Activated naive CD8-positive, alpha-beta T cell treated with anti-CD3 and anti-CD28 coated beads, Interleukin-2, amount 10 ng/mL, durations not matched to agents 7 days and 5 days (primary cell): ENCODE measurements at places on chromosomes 3 and 15. TPM values are rescaled to one million over a fixed set of nuclear protein-coding genes. Genes with fewer than 3 reads are reported as not detected.
A peak's percentile ranks its signal among the peaks of the same experiment; 100 is the strongest.

- no peak overlapping the region for H3K27ac ChIP-seq
- DNase-seq, result no peak
These were observed 510.3 kb downstream of the EPHA3 start for GRCh38 chr3:89617706-89618105.

- H3K27me3 ChIP-seq, result peaks cover 5% of the 10 kb centered on the region
- H3K4me3 ChIP-seq, result no peak overlapping the region
- no peak for DNase-seq
- H3K36me3 ChIP-seq, result no peaks in the 10 kb centered on the region
- H3K27ac ChIP-seq, result no peak overlapping the region
- H3K4me1 ChIP-seq, result peaks cover 4% of the 10 kb centered on the region
These were observed 188.0 kb upstream of the TPM1 start for GRCh38 chr15:62854420-62855084.

DNA sequence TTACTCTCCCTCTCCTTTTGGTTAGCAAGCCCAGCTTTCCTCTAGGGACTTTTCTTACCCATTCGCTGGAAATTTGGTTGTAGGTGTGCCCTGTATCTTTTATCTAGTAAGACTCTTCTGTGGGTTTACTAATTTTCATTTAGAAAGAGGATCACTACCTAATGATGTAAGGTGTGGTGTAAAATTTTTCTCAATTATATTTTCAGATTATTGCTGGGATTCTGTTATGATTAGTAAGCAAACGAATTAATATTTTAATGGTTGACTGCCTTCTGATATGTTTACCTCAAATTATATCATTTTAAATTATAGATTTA is 28.5 kb downstream of the PLCL2 start:
- H3K36me3 ChIP-seq, result peaks cover 25% of the 10 kb centered on the region
- H3K4me1 ChIP-seq, result peaks cover 33% of the 10 kb centered on the region
- no peak for DNase-seq
- H3K27ac ChIP-seq, result no peak overlapping the region
- no peak overlapping the region for H3K4me3 ChIP-seq

- no peaks in the 10 kb centered on the region for H3K4me1 ChIP-seq
- peaks cover 9% of the 10 kb centered on the region for H3K27me3 ChIP-seq
These were observed 188.9 kb upstream of the P2RY1 start for GRCh38 chr3:152646004-152646403.

- no peak overlapping the region for H3K27ac ChIP-seq
- no peaks in the 10 kb centered on the region for H3K36me3 ChIP-seq
- H3K4me1 ChIP-seq, result no peaks in the 10 kb centered on the region
These were observed 1007.2 kb upstream of the ALCAM start for GRCh38 chr3:104359546-104359945.

DNA sequence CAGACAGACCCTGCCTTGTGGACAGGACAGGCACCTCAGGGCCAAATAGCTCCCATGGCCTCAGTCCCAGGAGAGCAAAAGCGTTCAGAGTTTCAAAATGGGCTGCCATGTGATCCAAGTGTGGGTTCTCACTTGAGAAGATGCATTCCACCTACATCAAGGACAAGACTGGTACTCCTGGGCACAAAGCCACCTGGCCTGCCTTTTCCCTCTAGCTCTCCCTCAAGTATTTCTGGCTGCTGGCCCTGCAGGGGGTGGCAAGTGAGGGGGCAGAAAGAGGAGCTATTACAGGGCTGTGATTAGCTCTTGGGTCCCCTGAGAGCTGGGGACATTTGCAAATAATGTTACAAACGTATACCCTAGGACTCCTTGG is 6.5 kb upstream of the COL7A1 start:
- DNase-seq, result no peak
- H3K36me3 ChIP-seq, result peaks cover 22% of the 10 kb centered on the region
- H3K4me3 ChIP-seq, result no peak overlapping the region
- no peak overlapping the region for H3K27ac ChIP-seq
- no peaks in the 10 kb centered on the region for H3K4me1 ChIP-seq

GRCh38 chr3:157046520-157046919 is 113.4 kb downstream of the CCNL1 start:
- H3K27me3 ChIP-seq, result peaks cover 17% of the 10 kb centered on the region
- no peak for DNase-seq
- H3K36me3 ChIP-seq, result no peaks in the 10 kb centered on the region
- no peak overlapping the region for H3K4me3 ChIP-seq

DNA sequence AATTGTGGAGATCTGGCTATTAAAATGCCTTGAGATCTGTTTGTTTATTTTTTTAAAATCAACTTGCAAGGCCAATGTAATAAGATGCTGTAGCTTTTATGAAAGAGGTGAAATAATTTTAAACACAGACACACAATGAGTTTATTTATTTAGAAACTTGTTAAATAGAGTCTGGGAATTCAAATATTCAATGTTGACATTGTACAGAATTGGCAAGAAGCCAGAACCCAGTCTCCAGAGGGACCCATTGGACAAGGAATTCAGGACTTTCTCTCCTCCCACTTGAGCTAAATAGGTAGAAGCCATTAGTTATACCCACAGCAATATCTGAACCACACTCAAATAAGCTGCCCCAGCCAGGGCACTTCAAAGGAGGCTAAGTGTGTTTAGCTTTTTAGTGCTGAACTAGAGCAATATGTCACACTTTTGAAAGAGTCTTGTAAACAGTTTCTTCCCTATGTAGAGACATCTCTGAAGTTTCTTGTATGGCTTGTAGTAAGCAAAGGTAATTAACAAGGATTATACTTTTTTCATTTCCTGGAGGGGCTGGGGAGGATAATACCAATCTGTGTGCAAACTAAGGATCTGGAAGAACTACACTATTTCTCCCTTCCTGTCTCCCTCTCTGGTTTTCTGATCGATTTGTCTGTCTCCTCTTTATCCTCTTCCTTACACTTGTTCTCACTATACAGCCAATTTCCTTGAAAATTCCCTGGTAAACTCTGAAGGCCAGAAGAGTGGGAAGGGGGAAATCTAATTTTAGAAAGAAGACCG is 6.0 kb downstream of the MECOM start:
- H3K36me3 ChIP-seq, result no peaks in the 10 kb centered on the region
- no peak overlapping the region for H3K27ac ChIP-seq
- DNase-seq, result no peak
- H3K27me3 ChIP-seq, result peaks cover 82% of the 10 kb centered on the region
- H3K4me3 ChIP-seq, result no peak overlapping the region

DNA sequence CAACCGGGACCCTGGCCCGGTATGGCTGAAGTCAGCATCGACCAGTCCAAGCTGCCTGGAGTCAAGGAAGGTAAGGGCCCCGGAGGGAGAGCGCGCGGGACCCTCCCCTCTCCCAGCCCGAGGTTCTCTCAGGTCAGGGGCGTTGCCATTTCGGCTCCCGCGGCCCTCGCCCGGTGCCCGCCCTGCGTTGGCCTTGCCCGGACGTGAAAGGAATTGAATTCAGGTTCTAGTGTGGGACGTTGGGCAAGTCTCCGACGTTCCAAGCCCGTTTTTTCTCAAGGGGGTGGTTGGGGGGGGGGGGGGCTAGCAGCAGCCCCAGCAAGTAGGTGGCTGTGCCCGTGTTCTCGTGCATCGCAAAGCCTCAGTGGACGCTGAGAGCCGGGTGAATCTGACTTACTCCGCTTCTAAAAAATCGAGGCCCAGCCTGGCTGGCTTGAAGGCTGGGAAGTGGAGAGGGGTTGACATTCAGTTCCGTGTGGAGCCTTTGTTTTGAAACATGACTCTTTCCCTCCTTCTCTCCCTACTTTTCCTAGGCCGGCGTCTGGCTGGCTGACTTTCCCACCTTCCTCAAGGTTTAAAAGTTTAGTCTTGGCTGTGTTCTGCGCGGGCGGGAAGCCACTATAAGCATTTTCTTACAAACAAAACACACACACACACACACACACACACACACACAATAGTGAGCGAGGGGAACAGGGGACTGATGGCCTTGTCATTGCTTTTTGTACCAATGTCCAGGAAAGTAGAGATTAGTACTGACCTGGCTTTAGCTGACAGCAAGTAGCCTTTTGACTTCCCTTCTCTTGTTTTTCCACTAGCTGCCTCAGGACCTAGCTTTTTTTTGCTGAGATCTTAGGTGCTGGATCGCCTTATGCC is at the start of gene UTS2B:
UTS2B (minus strand) TSS at position 873 of the 876 bp plus-strand sequence. CDS start 48,337 bp downstream, outside the sequence.
- no peak within 1 kb of the TSS for H3K27ac ChIP-seq
- peak; percentile 39 for DNase-seq
- peak within 1 kb of the TSS; percentile 72 for H3K4me3 ChIP-seq
- H3K36me3 ChIP-seq, result no peaks in the 10 kb centered on the region

DNA sequence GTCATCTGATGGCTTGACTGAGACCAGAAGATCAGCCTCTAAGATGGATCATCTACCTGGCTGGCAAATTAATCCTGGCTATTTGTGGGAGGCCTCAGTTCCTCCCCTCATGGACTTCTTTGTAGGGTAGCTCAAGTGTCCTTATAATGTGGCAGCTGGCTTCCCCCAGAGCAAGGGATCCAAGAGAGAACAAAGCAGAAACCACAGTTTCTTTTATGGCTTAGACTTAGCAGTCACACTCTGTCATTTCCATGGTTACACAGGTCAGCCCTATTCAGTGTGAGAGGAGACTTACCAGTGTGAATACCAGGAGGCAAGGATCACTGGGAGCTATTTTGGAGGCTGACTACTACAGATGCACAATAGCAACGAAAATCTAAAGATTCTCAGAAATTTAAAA is 15.3 kb upstream of the ARL14 start:
- no peaks in the 10 kb centered on the region for H3K36me3 ChIP-seq
- DNase-seq, result no peak
- no peak overlapping the region for H3K4me3 ChIP-seq
- no peak overlapping the region for H3K27ac ChIP-seq
- peaks cover 12% of the 10 kb centered on the region for H3K27me3 ChIP-seq

- no peak for DNase-seq
- H3K4me1 ChIP-seq, result no peaks in the 10 kb centered on the region
- H3K27me3 ChIP-seq, result peaks cover 2% of the 10 kb centered on the region
- no peaks in the 10 kb centered on the region for H3K36me3 ChIP-seq
- H3K27ac ChIP-seq, result no peak overlapping the region
These were observed 228.0 kb downstream of the FMN1 start for GRCh38 chr15:32966512-32966911.

DNA sequence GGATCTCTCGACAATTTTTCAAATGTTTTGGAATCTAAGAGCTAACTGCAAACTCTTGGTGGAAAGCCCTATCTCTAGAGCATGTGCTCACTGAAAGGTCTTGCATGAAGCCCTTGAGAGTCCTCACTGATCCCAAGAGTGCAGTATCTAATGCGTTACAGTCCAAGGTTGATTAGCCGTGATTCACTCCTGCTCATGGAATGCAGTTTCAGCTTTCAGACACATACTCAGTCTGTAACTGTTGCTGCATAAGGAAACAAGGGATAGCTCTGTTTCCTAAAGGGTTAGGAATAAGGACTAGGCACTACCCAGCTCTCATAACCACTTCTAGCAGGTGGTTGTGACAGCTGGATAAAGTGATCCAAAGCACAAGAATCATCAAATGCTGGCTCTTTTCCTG is 687.4 kb upstream of the CFAP20DC start:
- peaks cover 17% of the 10 kb centered on the region for H3K27me3 ChIP-seq
- peaks cover 17% of the 10 kb centered on the region for H3K4me1 ChIP-seq
- no peak for DNase-seq

- no peaks in the 10 kb centered on the region for H3K4me1 ChIP-seq
- no peak for DNase-seq
- no peak overlapping the region for H3K27ac ChIP-seq
- H3K4me3 ChIP-seq, result no peak overlapping the region
- no peaks in the 10 kb centered on the region for H3K27me3 ChIP-seq
These were observed 953.4 kb downstream of the AGBL1 start for GRCh38 chr15:87033056-87033455.

DNA sequence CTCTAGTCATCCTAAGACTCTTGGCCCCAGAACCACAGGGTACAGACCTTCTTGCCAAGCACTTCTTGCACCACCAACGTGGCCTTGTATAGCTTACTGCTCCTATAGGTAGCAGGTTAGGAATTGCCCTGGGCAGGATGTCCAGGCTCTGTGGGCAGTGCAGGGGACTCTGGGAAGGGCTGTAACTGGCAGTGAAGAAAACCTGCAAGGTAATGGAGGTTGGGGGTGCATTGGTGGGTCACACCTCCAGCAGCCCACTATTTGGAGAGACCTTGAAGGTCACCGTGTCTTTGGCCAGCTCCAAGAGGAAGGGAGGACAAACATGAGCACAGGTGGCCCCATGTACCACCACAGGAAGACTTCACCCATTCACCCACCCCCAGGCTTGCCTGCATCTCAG is 21.3 kb upstream of the XYLB start:
- H3K36me3 ChIP-seq, result no peaks in the 10 kb centered on the region
- peaks cover 1% of the 10 kb centered on the region for H3K4me1 ChIP-seq
- DNase-seq, result no peak
- H3K27ac ChIP-seq, result no peak overlapping the region

DNA sequence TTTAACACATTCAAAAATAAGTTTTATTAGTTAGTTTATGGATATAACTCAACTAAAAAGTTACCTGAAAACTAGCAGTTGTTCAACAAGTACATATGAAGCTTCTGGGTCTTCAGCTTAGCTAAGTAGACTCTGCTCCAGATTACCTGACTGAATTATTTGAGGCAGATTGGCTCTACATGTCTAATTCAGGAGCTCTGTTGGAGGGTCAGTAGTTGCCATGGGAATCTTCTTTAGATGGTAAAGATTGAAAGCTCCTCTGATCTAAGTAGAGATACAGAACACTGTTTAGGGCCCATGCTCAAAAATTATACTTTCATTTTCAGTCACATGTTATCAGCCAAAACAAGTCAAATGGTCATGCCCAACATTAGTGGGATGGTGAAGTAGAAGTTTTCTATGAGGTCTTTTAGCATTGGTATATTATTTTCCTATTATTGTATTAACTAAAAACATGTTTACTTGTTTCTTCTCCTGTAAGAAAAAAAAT is 1476.9 kb downstream of the OTOL1 start:
- H3K27me3 ChIP-seq, result no peaks in the 10 kb centered on the region
- no peaks in the 10 kb centered on the region for H3K4me1 ChIP-seq
- H3K27ac ChIP-seq, result no peak overlapping the region
- no peak for DNase-seq
- H3K36me3 ChIP-seq, result no peaks in the 10 kb centered on the region
- H3K4me3 ChIP-seq, result no peak overlapping the region

DNA sequence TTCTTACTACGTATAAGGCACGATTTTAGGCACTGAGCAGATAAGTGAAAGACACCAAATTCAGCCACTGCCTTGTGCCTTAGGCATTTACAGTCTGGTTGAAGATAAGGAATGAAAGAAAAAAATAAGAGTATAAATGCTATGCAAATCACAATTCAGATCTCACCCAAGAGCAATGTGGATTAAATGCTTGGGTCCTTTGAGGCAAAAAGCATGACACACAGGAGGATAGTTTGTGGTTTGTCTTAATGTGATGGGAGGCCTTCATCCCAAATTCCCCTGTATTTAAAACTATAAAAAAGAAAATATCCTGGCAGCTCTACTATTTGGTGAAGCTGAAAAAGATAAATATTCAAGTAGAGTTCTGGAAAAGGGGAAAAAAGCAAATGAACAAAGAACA is 79.8 kb downstream of the TGFBR2 start:
- H3K4me1 ChIP-seq, result peaks cover 67% of the 10 kb centered on the region
- H3K27me3 ChIP-seq, result no peaks in the 10 kb centered on the region
- no peak overlapping the region for H3K4me3 ChIP-seq
- DNase-seq, result no peak
- H3K36me3 ChIP-seq, result peaks cover 60% of the 10 kb centered on the region
- H3K27ac ChIP-seq, result no peak overlapping the region

TBC1D2B gene
- 125 TPM for total RNA-seq

KLF13 gene
- 252 TPM for total RNA-seq

SLC51B gene
- total RNA-seq, result not detected

USP13 gene
- total RNA-seq, result 7.1 TPM

SIAH2 gene
- total RNA-seq, result 28.3 TPM

GMPPB gene
- total RNA-seq, result 39.9 TPM

MYL3 gene
- total RNA-seq, result not detected

ACKR2 gene
- total RNA-seq, result 3.9 TPM

ZSCAN2 gene
- total RNA-seq, result 10.9 TPM
